ENCODE measurements at places on chromosomes 1 and 21.

DNA sequence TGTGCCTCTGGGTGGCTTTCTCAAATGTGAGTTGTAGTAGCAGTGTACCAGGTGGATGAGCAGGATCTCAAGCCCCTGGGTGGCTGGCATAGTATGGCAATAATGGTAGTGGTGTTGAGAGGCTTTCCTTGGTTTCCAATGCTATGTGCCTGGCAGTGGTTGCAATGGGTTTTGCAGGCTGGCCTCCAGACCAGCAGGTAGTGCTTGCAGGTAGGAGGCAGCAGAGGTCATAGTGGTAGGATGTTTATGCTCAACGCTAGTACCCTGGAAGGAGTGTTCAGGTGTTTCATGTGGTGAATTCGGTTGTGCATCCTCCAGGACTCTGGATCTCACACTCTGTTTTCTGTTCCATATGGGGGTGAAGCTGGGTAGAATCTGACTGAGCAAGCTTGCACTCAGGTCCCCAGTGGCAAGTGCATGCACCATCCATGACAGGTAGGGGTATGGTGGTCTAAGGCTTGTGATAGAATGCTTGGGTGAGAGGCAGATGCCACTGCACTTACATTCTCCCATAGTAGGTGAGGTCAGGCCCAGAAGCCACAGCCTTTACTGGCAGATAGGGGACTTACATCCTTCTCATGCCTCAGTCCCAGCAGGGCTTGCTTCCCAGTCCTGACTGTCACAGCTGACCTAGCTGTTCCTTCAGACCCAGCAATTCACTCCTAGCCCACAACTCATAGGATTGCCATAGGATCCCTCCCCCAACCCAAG lies 410.5 kb upstream of the LRRC7 start:
- no peak for DNase-seq

- DNase-seq: no peak
These were observed 34.8 kb downstream of the KIF21B start for GRCh38 chr1:200988693-200989092.

- DNase-seq: peak; percentile 68
These were observed at the start of gene DNAH14 for GRCh38 chr1:224929335-224930237. Gene DNAH14 (plus strand): TSS chr1:224929675. CDS start chr1:224952703, 23,028 bp downstream.

- DNase-seq: no peak
These were observed 14.4 kb downstream of the FHAD1 start for GRCh38 chr1:15261155-15262002.

- no peak for DNase-seq
These were observed 1.2 kb downstream of the GBP6 start for GRCh38 chr1:89364954-89365550.

DNA sequence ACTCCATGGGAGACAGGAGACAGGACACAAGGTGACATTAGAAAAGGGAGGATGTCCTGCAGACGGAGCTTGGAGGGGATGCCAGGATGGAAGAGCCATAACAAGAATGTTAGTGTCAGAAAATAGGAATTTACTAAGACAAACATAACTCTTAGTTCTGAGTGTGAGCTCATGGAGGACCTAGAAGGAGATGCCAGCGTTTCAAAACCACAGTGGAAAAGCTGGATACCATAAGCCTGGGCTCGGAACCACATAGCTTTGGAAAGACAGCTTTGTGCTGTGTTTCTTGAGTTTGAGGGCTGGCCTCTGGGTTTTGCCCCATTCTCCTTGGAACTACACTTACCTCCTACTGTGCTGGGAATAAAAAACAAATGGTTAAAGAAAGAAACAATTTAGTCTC lies 128.4 kb downstream of the S1PR1 start:
- DNase-seq: no peak

DNA sequence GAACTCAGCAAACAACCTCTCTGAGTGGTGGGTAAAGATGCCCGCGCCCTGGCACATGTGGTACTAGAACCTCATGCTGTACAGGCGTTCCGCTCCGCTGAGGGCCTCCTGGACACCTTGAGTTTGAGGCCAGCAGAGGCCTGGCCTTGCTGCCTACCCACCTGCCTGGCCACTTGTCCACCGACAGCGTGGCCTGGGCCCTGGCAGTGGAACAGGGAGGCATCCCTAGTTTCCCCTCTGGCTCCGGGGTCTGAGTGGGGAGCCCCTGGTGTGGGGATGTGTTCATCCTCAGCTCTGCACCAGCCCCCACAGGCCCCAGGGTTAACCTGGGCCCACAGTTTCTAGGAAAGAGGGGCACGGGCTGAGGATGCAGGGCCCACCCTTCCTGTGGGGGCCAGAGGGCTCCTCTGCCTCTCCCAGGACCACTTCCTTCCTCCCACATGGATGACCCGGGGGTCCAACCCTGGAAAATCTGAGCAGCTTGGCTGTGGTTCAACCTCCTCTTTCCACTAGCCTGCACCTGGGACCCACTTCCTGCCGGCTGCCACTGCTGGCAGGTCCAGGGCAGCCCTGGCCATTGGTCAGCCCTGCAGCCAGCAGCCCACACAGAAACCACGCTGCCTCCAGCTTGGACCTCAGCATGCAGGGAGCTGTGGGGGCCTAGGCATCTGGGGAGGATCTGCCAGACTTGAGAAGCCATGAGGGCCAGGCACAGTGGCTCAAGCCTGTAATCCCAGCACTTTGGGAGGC lies 53.3 kb upstream of the COL18A1 start:
- DNase-seq: no peak
